ENCODE measurements at places on chromosomes 4 and X.

GRCh38 chr4:113882668-113883067, 96.8 kb downstream of the ARSJ start:
- no peak for DNase-seq

DNA sequence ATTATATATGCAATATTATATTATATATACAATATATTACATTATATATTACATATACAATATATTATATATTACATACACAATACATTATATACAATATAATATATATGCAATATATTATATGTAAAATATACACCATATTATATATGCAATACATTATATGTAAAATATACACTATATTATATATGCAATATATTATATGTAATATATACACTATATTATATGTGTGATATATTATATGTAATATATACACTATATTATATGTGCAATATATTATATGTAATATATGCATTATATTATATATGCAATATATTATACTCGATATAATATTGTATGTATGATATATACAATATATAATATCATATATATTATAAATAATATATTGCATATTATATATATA, 457.4 kb downstream of the SMARCA1 start:
- no peak for DNase-seq

DNA sequence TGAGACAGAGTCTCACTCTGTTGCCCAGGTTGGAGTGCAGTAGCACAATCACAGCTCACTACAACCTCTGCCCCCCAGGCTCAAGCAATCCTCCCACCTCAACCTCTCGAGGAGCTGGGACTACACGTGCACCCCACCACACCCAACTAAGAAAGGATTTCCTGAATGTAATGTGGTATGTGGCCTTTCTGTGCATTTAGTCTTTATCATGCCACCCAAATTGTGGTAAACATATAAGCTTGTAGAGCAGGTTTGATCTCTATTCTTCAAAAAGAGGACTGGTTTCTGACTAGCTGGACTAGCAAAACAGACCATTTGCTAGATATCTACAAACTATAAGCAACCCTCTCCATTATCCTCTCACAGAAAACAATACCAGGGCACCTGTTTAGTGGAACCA, 33.6 kb downstream of the ELOVL6 start:
- DNase-seq, result no peak

DNA sequence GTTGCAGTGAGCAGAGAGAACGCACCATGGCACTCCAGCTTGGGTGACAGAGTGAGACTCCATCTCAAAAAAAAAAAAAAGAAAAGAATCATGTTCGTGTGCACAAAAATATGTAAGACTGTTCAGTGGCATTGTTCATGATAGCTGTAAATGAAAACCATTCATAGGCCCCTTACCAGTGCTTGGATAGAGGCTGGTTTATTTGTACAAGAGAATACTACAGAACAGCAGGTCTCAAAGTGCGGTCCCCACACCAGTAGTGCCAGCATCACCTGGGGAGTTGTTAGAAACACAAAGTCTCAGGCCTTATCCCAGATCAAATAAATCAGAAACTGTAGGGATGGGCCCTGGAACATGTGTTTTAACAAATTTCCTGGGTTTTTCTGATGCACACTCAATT, 12.7 kb upstream of the MRFAP1 start:
- no peak for DNase-seq

- DNase-seq, result no peak
These were observed 34.8 kb downstream of the OSTC start for GRCh38 chr4:108685036-108685686.

All from GM03348 (cell line).